ENCODE measurements at places on chromosomes 6 and 20. TPM values are rescaled to one million over a fixed set of nuclear protein-coding genes. Genes with fewer than 3 reads are reported as not detected.

GRCh38 chr6:16480763-16481560 lies 242.6 kb downstream of the GMPR start:
- no peak for DNase-seq
- H3K4me3 ChIP-seq = peak overlapping the region; percentile 17
- peak overlapping the region; percentile 97 for H3K27ac ChIP-seq
- H3K27me3 ChIP-seq = no peaks in the 10 kb centered on the region
- H3K36me3 ChIP-seq = peaks cover 74% of the 10 kb centered on the region

- H3K27ac ChIP-seq = no peak overlapping the region
- no peak overlapping the region for H3K4me3 ChIP-seq
- H3K4me1 ChIP-seq = no peaks in the 10 kb centered on the region
- peaks cover 6% of the 10 kb centered on the region for H3K27me3 ChIP-seq
- DNase-seq = no peak
- no peaks in the 10 kb centered on the region for H3K36me3 ChIP-seq
Observed at GRCh38 chr6:109291902-109292301, 90.4 kb downstream of the CD164 start.

The ID1 gene
- total RNA-seq = 1.4 TPM

The THBS2 gene
- not detected for total RNA-seq
